ENCODE measurements at places on chromosomes 4 and X.

- no peak for DNase-seq
Measured at GRCh38 chr4:100287534-100287933, 97.3 kb upstream of the DDIT4L start.

DNA sequence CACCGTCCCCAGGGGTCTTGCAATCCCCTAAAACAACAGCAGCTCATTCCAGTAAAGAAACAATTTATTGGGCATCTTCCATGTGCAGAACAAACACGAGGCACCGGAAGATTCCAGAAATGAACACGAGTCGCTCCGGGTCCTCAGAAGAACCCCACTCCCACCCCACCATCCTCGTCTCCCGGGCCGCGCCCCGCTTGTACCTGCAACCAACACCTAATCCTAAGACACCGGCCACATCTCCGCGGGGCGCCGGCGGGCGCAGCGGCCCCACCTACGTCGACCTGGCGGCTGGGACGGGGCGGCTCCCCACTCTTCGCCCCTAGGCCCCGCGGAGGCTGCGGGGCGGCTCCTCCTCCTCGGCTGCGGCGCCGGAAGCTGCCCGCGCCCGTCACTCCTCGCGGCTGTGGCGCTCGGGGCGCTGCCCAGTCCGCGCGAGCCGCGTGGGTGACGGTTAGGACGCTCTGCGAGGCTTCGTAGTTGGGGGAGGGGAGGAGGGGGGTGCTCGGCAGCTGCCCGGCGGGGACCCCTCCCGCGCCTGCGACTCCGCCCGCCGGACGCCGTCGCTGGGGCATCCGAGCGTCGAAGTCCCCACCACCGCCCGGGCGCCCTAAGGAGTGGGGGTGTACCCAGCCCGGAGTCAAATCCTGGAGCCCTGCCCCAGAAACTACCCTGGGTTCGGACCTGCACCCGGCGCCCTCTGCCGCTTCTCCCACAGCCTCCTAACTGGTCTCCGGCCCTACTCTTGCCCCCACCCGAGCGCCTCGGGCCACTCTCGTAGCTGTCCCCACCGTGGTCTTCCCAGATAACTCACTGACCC, at the start of gene CCDC158:
Gene CCDC158, minus strand, starts transcription at position 380 of the 820 bp plus-strand sequence. CDS start 17,934 bp downstream, outside the sequence.
- no peak for DNase-seq

DNA sequence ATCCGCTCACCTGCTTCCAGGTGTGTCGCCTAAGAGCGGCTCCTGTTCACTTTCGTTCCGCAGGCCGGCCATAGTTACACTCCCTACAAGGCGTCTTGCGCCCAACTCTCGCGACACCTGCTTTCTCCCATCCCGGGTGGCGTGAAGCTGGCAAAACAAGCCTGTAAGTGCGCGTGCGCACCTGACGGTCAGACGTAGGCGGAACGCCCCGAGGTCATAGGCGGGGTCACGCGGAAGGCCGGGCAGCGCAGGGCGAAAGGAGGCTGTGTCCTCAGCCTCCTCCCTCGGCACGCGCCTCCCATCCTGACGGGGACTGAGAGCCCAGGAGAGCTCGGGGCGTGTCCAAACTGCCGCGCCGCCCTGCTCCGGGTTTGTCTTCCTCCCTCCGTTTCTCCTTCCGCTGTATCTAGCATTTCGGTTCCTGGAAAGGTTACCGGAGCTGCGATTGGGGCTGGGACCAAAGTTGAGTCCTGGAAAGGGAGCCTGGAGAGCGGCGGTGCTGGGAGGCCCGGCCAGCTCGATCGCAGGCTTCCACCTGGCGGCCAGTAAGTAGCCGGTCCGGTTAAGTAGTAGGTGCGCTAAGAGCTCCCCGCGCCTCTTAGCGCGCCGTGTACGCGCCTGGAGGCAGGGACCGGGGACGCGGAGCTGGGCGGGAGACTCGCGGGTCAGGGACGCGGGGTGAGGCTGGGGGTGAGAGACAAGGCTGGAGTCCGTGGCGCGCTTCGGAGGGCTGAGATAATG, at the start of the genes ABHD18 and MFSD8:
Gene ABHD18, plus strand, starts transcription at position 345 of the 741 bp plus-strand sequence. CDS start 17,550 bp downstream, outside the sequence.
Gene MFSD8, minus strand, starts transcription at position 112 of the 741 bp plus-strand sequence. Its CDS starts 40 bp downstream, at position 72.
- peak; percentile 98 for DNase-seq

DNA sequence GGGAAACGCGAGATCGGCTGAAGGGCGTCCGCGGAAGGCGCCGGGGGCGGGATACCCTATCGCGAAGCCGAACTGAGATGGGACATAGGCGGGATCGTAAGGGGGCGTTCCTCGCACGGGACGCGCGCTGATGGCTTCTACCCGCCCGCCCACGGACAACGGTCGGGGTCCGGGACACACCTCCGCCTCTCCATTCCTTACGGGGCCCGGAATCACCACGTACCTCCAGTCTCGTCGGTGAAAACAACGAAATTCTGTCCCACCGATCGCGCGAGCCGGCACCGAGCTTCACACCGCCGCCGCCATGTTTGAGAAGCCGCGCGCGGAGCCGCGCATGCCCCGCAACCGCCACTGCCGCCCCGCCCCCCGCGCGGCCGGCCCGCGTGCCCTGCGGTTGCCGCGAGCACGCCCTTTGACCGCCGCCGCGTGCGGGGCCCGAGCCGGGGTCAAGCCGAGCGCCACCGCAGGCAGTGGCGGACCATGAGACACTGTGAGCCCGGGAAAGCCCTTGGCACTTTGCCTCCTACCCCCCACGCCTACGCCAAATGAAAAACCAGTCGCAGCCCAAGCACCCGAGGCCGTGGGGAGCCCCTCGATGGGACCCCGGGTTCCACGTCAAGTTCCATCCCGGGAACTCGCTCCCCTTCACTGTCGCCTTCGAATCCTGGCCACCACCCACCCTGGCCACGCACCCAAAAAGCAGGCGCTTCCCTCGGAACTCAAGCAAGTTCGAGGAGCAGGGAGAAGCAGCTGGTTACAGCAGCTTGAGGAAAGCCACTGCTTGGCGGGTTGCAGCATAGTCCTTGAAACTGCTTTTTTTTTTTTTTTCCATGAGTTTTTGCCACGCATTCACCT, at the start of gene SCML2:
Gene SCML2, minus strand, starts transcription at position 320 of the 855 bp plus-strand sequence. CDS start 20,617 bp downstream, outside the sequence.
- DNase-seq, result no peak

DNA sequence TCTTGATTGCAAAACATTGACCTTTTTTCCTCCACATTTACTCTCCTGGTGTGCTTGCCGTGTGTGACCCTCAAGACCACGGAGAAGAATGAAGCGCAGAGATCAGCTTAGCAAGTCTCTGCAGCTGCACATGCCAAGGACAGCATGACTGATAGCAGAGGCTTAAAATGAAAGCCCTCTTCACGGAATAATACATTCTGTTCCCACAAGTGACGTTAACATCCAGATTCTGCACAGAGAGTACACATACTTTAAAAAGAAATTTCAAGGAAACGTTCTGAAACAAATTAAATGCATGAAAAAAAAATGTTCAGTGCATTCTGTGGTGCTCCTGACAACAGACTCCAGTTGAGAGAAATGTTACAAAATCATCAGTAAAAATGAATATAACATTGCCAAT, 60.9 kb downstream of the SLC7A11 start:
- DNase-seq, result no peak

GRCh38 chr4:176016601-176017000, 49.0 kb upstream of the WDR17 start:
- DNase-seq, result no peak

DNA sequence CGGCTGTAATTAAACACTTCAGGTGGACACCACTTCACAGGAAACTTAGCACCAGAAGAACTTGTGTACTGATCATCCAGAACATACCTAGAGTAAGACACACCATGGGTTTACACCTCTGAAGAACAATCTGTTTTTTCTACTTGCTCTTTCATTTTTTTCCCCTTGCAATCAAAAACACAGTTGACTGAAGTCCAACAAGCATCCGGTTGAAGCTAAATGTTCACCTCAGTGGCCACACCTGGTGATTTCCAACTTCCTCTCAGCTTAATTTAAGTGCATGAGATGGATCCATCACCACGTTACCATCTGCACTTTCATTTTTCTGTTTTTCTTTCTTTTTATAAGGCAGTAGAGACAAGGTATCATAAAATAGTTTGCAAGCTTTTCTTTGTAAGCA, 4.9 kb upstream of the TXK start:
- DNase-seq, result no peak

DNA sequence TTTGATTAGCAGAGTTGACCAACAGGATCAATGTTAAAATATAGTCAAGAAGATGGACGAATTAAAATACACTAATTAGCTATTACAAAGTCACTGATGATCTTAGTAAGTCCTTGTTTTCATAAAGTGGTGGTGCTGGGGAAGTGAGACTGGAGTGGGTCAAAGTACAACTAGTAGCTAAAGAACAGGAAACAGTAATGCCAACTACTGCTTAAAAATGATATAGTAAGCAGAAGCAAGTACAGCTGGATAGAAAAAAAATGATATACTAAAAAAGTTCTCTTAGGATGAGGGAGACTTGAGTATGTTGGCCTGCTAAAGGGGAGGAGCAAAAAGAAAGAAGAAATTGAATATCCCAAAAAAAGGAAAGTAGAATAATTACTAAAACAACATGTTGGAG, 580.8 kb upstream of the FTHL17 start:
- DNase-seq, result no peak
